M059J (cell line): ENCODE measurements at places on chromosomes 16 and 17. TPM values are rescaled to one million over a fixed set of nuclear protein-coding genes. Genes with fewer than 3 reads are reported as not detected.
A peak's percentile ranks its signal among the peaks of the same experiment; 100 is the strongest.

- DNase-seq = no peak
Observed at GRCh38 chr17:65523853-65524664, 37.4 kb downstream of the AXIN2 start.

- DNase-seq = no peak
Observed at GRCh38 chr17:4834681-4835020, 1.5 kb downstream of the MINK1 start.

GRCh38 chr17:59617156-59617732 is 2.5 kb upstream of the CLTC start:
- peak; percentile 32 for DNase-seq

- DNase-seq = peak; percentile 81
Observed at GRCh38 chr17:75273977-75274708, 3.1 kb upstream of the MIF4GD start.

GRCh38 chr17:75548813-75549212 is 23.3 kb downstream of the LLGL2 start:
- DNase-seq = no peak

- peak; percentile 99 for DNase-seq
Observed at GRCh38 chr16:19001788-19002187, 18.1 kb downstream of the TMC7 start.

- DNase-seq = no peak
Observed at GRCh38 chr17:38890410-38890746, 20.5 kb downstream of the LASP1 start.

DNA sequence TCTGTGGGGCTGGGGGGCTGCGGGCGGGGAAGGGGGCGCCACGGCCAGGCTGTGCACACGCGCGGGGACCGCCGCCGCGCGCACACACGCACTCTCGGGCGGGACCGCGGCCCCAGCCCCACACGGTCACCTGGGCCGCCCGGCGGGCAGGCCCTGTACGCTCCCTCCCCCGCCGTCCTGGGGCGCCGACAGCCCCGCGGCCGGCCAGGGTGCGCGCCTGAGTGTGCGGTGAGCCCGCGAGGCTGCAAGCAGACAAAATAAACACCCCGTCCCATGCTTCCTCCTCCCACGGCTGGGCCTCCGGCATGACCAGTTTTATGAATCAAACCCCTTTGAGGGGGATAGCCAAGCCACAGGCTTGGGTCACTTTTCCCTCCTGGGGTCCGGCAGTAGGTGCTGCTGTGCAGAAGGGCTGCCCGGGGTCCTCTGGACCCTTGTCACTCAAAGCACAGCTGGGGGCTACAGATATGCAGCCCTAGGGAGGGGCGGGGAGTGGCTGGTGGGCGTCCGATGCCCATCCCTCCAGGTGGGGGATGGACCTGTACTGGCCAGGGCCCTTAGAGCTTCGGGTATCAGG is 441 bp downstream of the VASN start:
- peak; percentile 51 for DNase-seq

Gene MEOX1
- total RNA-seq = not detected in 2 replicates

Gene WSCD1
- not detected in 2 replicates for total RNA-seq

Gene TEX14
- not detected in 2 replicates for total RNA-seq
